Neural crest cell (in vitro differentiated cells): ENCODE measurements at places on chromosomes 3 and 15.

DNA sequence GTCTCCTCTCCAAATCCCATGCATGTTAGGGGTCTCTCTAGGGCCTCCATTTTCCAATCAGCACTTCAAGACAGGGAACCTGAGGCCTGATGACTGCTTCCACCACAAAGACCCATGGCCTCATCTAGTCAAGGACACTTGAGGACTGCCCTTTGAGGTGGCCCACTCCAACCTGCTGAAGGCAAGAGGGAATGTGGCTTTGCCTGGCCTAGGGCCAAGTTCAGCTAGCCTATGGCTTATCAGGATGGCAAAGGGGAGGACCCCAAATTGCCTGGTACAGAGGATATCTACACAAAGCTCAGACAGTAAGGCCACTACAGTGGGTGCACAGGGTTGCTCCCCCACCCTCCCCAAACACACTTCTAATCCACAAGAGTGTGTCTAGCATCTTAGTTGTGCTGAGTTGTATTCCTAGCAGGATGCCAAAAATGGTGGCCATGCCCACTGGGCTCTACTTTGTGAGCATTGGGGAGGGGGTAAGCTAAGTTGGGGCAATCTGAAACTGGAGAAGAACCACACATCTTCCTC lies 10.0 kb upstream of the GRAMD2A start:
- DNase-seq = no peak

DNA sequence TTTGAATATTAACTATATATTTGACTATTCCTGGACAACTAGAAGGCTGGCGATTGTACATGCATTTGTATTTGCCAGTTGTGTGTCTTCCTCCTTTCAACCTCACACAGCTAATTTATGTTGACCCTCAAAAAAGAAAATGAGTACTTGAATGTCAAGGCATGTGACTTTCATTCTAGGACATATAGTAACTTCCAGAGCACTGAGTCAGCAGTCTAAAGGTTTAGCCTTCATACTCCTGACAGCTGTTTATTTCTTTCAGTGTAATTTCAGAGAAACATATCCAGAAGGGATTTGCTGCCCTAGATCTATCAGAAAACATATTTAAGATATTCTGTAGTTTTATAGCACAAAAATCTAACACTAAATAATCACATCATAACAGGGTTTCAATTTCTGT lies 74.6 kb upstream of the GOLGA8J start:
- DNase-seq = no peak

GRCh38 chr15:85588677-85589076 lies 206.0 kb downstream of the KLHL25 start:
- no peak for DNase-seq

DNA sequence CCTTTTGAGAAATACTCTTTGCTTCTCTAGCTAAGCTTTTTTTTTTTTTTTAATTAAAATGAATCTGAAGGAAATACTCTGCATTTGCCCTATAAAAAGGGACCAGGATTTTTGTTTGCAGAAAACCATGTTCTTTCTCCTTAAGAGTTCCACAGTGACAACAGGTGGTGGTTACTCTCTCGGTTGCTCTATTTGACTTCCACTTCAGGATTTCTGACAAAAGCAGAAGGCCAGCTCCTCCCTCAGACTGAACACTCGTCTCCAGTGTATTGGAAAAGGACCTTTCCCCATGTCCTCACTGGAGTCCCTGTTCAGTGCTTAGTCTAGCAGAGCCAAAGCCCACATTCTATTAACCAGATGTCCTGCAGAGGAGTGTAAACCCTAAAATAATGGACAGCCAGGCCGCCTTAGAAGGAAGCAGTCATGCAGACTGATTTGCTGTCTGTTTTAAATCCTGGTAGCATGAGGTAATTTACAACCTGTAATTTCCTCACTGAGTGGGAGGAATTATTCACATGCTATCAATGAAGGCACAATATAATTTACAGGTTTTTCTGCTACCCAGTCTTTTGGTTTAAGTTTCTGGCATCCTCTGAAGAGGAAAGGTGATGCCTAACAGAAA lies 599.3 kb downstream of the PYDC2 start:
- no peak for DNase-seq

DNA sequence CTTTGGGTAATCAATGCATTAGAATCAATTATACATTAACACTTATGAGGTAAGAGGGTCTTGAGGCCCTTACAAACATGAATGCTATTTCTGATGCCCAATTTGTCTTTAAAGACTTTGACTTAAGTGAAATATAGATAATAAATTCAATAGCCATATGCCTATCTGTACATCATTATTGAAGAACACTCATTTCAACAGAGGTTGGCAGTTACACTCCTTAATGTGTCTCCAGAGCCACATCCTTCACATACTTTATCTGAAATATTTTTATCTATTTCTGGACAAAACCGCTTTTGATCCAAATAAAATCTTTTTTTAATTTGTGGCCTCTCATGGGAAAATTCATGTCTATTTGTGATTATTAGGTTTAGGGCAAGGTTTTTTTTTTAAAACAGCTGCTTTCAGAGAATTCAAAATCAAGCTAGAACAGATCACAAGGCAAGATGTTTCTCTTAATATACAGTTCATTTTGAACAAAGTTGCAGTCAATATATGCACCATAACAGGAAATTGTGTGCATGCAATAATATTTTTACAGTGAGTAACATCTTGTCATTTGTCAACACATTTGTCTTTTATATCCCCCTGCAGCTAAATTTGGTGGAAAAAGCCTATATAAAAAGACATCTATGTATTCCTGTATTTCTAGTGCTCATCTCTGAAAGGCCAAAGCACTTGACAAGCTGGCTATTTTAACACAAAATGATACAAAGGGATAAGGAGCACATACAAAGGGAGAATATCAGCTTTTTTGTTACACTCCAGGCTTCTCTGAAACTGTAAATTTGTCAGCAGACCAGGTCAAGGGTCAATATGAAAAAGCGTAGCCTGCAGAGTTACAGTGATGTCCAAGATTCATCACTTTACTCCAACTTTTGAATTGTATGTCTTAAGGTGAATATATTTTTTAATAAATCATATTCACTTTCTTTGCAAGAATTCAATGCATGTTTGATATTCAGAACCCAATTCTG lies 146.2 kb upstream of the DPH6 start:
- DNase-seq = no peak

GRCh38 chr15:67922971-67923945 lies 83.4 kb upstream of the RNU6-1 start:
- no peak for DNase-seq

DNA sequence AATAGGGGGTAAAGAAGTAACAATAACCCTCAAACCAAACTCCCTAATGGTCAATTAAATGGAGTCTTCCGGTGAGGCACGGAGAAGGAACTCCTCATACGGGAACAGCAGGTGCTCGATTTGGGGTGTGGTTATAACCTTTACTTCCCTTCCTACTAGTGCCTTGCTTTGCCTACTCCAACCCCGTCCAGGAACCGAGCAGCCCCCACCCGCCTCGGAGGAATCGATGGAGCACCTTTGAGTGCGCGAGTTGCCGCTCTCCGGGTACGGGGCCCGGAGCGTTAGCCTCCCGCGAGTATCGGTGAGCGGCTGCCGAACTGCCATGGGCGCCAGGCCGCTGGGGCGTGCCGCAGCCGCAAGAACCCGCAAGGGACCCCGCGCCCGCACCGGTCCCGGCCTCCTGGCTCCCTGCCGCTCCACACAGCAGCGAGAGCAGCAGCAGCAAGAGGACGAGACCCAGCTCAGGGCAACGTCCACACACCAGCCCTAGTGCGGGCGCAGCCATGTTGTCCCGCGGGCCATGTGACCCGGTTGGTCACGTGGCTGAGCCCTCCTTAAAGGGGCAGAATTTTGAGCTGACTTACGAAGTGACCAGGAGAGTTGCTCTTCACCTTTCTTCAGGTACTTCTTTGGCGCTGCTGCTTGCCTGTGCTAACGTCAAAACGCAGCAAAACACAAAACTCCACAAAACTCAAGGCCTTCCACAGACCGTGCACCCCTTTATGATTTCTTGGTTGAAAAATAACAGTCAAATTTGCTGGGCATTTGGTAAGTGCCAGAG lies at the start of gene SUMF1:
Gene SUMF1 (minus strand): TSS at position 529 of the 781 bp plus-strand sequence. CDS start 24 bp downstream, at position 505.
- DNase-seq = peak; percentile 65

DNA sequence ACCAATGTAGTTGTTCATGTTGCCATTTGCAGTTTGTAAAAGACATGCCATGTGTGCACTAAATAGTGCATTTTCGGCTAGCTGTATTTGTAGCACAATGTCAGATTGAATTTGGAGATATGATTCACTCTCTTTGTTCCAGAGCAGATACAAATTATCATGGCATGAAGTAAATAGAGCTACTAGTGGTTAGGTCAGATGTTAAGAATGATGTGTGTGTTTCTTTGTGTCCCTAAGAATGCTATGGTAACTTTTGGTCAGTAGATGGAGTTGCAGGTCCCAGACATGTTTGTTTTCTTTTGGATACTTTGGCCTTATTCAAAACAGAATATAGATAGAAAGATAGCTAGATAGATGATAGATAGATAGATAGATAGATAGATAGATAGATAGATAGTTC lies 595.8 kb downstream of the NLGN1 start:
- no peak for DNase-seq

GRCh38 chr15:72033711-72034110 lies 84.2 kb downstream of the MYO9A start:
- DNase-seq = no peak

DNA sequence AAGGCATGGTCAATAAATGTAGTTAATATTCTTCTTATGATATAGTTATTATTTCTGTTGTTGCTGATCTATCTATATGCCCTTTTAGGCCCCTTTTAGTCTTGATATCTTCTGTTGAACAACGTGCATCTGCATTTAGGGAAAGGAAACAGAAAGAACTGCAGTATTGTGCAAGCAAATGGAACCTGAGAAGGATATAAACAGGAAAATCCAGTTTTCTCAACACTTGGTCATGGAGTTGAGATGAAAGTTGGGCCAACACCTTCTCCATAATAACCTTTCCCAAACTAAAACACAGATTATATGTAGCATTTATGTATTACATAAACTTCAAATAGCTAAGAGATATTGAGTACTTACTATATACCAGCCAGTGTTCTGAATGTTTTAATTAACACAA lies 179.7 kb downstream of the ADAMTS9 start:
- no peak for DNase-seq

GRCh38 chr15:71651750-71652186 lies 158.6 kb upstream of the NR2E3 start:
- DNase-seq = peak; percentile 15

DNA sequence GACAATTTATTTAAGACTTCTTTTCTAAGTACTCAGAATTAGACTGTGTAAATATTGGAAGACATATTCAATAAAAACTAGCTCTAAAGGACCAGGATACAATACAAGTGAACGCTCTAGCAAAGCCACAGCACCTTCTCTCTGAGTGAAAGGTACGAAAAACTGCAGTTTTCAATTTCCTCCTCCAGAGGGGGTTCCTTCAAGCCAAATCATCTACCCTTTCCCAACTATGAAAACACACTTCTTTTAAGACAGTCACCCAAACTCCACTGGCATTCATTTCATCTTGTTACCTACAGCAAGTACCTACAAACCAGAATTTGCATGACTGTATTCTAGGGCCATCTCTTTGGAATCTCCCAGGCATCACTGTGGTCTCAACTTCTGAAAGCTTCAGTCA lies 165.8 kb downstream of the ERC2 start:
- no peak for DNase-seq

DNA sequence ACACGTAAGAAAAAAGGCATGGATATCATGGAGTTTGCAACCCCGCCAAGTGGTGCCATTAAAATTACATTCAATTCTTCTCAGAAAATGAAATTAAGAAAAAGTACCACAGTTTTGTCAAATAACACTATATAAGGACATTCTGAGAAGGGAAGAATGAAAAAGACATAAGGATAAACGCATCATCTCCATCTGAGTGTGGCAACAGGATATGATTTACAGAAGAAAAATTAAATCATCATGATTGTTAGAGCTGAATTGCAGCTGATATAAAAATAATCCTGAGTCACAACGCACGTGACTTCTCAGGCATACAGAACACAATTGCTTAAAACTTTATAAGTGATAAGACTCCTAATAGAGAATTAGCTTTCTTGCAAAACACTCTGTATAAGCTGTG lies 133.8 kb downstream of the GREM1 start:
- no peak for DNase-seq

DNA sequence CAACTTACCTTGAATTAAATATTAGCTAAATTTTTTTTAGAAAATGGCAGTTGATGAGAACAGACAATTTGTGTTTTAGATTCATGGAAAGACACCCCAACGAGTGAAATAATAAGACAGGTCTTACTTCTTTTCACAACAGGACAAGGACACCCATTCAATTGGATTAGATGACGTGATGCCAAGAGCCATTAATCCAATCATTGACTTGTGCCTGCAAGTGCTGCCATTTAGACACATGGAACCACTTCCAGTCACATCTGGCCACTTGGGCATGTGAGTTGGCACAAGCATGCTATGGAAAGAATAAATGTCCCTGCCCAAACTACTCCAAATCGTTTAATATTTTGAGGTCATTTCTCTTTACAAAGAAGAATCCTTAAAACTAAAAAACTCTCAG lies 1308.8 kb downstream of the ROBO2 start:
- DNase-seq = no peak

GRCh38 chr3:40249168-40249567 lies 60.3 kb upstream of the EIF1B start:
- DNase-seq = no peak

DNA sequence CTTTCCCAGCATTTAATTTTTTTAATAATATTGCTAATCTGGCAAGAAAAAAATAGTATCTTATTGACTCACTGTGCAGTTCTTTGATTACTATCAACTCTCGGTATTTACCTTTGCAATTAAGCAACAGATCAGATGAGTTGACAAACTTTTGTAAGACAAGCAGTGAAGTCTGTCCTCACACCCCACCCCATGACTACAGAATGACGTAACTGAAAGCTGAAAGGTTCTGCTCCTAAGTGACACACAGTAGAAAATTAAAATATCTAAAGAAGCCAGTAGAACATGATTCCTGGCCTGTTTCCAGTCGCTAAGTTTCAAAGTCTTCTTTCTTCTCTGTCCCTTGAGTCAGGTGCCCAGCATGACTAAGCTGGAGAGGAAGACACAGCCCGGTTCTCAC lies 135.5 kb downstream of the STT3B start:
- DNase-seq = no peak

GRCh38 chr15:87713475-87713879 lies 543.1 kb downstream of the NTRK3 start:
- DNase-seq = no peak

- DNase-seq = no peak
Measured at GRCh38 chr15:41810651-41811431, 17.1 kb upstream of the JMJD7 start.

GRCh38 chr3:55143336-55143735 lies 215.5 kb upstream of the LRTM1 start:
- DNase-seq = no peak

DNA sequence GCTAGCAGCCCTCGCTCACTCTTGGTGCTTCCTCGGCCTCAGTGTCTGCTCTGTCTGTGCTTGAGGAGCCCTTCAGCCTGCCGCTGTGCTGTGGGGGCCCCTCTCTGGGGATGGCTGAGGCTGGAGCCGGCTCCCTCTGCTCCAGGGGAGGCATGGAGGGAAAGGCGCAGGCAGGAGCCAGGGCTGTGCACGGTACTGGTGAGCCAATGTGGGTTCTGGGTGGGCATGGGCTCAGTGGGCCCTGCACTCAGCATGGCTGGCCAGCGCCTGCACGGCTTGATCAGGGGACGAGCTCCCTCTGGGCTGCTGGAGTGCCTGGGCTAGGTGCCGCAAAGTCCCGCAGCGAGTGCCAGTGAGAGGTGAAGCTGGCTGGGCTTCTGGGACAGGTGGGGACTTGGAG lies 260.0 kb downstream of the SI start:
- no peak for DNase-seq

GRCh38 chr3:118000219-118000618 lies 1034.4 kb downstream of the IGSF11 start:
- no peak for DNase-seq
